ENCODE measurements at places on chromosomes 13 and 19.

DNA sequence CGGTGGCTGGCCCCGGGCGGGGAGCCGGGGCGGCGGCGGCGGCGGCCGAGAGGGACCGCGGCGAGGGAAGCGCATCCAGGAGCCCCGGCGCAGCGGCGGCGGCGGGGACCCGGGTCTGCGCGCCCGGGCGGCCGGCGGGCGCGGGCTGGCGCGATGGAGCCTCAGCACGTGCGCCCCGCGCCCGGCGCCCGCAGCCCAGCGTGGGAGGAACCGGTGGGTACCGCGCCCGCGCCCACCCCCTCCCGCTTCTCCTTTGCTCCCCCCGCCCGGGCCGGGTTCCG is 7.8 kb upstream of the DGKH start:
- DNase-seq, result no peak

- DNase-seq, result no peak
Measured at GRCh38 chr13:60230593-60230992, 66.9 kb upstream of the DIAPH3 start.

GRCh38 chr13:87147076-87147475 is 524.1 kb upstream of the SLITRK5 start:
- DNase-seq, result no peak

GRCh38 chr13:22092791-22093560 is 422.1 kb downstream of the FGF9 start:
- DNase-seq, result no peak

DNA sequence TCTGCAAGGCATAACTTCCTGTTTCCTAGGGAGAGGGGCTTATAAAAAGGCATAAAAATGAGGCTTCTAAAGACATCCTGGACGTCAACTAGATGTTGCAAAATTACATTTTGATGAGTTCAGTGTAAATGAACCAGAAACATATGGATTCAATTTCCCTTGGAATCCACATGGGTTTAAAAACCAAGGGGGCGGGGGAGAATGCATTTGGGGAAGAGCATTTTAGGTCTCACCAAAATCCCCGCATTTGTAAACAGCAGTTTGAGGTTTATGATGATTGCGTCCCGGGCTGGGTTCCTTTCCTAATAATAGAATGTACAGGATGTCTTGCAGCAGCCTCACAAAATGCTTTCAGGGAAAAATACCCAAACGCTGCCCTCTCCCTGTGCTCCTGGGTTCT is 407.8 kb downstream of the ZNF536 start:
- DNase-seq, result no peak

- DNase-seq, result no peak
Measured at GRCh38 chr19:32238076-32238475, 107.3 kb upstream of the ZNF507 start.

DNA sequence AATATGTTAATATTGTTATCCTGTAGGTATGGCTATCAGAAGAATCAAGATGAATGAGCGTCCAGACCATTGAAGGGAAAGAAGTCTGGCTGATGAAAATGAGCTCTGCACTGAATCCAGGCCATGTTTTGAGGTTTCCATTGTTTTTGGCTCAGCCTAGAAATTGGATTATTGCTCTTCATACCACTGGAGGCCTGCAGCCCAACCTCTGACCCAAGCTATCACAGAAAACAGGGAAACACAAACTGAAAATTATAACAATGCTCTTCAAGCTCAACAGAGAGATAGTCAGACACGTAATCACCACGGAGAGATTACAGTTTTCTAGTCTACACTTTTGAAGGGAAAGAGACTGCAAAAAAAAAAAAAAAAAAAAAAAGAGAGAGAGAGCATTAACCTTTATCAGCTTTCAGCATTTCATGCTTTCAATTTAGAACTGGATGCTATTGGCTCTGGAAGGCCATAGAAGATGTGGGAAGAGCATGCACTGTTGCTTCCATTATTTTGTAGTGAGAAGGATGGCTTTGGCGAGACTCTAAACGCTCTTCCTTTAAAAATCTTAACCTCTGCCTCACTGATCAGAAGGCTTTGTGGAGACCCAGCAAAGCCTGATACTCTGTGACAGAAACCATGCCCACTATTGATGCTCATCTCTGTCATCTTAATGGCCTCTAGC is 10.8 kb downstream of the EDNRB start:
- no peak for DNase-seq

GRCh38 chr13:26599860-26600259 is 42.4 kb downstream of the WASF3 start:
- DNase-seq, result no peak

DNA sequence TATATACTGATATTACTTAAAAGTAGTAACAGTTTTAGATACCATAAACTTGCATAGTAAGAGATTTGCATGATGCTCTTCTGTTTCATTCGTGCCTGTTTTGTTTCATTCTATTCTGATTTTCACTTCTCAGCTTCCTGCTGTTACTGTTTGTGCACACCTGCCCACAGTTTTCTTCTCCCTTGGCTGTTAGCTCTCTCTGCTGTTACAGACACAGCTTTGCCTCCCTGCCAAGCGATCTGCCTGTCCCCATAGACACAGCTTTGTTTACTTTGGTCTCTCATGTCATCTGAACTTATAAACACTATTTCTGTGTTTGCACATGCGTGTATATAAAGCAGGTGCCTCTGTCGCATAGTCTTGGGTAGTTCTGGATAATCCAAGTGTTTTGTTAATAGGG is 21.4 kb upstream of the UPF3A start:
- DNase-seq, result no peak

GRCh38 chr19:14149509-14149994 is 13.2 kb upstream of the ASF1B start:
- DNase-seq, result peak; percentile 18

- DNase-seq, result peak; percentile 73
Measured at GRCh38 chr13:112587764-112588489, at the start of gene TUBGCP3. Gene TUBGCP3 (minus strand): TSS chr13:112588153. CDS start chr13:112587980, 173 bp downstream.

DNA sequence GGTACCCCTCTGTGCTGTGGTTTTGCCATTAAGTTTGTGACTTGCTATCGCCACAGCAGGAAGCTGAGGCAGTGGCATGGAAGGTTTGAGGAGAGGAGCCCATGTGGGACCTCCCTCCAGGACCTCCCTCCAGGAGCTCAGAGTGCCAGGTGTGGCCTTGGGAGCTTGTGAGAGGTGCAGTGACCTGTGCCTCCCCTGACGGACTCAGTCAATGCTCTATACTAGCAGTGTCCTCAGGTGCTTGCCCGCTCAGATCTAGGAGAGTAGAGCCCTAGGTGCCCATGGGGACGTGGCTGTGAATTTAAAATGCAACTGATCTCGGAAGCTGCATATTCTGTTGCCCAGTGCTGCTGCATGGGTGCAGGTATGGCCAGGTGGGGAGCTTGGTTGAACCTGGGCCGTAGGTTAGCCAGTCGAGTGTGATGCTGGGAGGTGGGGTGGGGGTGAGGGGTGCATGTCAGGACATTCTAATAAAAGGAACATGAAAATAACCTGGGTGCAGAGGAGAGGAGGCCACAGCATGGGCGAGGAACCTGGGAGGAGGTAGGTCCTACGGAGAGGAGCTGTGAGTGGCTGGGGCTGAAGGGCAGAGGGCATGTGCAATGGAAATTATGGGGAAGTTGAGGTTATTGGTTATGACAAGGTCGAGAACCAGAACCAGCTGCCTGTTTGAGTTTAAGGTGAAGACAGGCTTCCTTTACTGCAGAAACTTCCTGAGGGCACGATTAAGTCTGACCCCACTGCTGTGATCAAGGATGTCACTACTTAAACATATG is 41.6 kb downstream of the TEX29 start:
- no peak for DNase-seq

DNA sequence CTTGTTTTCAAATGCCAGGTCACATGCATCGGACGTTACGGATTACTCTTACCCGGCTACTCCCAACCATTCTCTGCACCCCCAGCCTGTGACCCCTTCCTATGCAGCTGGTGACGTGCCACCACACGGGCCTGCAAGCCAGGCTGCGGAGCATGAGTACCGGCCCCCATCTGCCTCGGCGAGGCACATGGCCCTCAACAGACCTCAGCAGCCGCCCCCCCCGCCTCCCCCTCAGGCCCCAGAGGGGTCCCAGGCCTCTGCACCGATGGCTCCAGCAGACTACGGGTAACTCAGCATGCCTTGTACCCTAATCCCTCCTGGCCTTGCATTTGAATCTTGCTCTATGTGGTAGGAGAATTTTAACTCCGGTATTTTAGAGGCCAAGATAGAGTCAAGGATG is 79.5 kb downstream of the GPR12 start:
- DNase-seq, result no peak

DNA sequence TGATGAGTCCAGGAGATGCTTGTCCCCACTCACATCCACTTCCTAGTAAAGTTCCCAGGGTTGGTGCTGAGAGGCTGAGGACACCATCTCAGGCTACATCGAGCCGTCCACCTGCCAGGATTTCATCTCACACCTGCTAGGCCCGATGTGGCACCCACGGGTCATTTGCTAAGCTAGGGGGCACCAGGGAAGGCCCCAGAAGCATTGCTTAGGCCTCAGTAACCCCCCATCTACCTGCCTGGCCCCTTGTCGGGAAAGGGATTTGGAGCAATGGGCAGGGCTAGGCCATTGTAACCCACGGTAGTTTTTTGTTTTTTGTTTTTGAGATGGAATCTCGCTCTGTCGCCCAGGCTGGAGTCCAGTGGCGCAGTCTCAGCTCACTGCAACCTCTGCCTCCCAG is 51.8 kb downstream of the F2RL3 start:
- no peak for DNase-seq

DNA sequence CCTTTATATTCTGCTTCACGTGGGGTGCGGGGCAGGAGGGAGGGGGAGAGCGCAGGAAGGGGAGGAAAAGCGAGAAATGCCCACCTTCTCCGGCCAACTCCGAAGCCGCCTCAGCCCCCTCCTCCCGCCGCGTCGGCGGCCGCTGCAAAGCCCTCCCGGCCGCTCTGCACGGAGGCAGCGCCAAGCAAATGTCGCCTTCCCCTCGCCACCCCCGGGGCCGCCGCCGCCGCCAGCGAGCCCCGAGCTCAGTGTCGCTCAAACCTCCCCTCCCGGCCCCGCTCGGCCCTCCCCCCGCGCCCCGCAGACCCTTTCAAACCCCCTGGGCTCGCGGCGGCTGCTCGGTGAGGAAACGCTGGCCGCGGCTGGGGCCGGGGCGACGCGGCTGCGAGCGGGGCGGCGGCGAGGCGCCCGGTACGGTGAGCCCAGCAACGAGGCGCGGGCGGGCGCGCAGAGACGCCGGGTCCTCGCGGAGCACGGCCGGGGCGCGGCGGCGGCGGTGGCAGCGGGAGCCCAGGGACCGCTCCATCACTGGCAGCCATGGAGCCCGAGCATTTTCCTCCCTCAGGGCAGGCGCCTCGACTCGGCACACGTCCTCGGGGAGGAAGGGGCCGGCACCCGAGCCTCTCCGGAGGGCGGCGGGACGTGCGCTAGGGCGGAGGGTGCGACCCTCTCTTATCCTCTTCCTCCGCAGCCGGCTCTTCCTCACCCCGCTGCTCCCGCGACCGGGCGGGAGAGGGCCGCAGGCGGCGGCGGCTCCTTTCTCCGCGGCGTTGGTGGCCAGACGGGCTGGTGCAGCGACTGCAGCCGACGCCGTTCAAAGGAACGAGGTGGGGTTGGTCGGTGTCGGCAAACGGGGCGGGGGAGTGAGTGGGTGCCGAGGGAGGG is 463 bp upstream of the TSC22D1 start:
- peak; percentile 13 for DNase-seq

GRCh38 chr13:40169476-40169875 is 497.0 kb downstream of the FOXO1 start:
- no peak for DNase-seq

DNA sequence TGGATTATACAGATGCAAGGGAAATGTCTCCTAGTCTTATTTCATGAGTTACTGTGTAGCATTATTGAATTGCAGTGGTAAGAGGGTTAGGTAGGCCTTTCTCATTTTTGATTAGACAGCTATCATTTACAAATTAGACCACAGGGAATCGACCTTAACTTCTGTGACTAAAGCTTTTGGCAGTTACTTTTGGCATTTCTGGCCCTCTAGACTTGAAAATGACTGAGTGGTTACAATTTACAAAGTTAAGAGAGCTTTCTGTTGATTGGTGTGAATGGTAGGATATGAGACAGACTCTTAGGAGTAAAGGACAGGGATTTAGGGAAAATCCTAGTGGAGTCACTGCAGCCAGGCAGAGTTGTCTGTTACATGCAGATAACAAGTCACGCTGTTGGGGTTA is 86.1 kb downstream of the GGACT start:
- no peak for DNase-seq

- no peak for DNase-seq
Measured at GRCh38 chr13:80668452-80668851, 327.5 kb upstream of the SPRY2 start.

DNA sequence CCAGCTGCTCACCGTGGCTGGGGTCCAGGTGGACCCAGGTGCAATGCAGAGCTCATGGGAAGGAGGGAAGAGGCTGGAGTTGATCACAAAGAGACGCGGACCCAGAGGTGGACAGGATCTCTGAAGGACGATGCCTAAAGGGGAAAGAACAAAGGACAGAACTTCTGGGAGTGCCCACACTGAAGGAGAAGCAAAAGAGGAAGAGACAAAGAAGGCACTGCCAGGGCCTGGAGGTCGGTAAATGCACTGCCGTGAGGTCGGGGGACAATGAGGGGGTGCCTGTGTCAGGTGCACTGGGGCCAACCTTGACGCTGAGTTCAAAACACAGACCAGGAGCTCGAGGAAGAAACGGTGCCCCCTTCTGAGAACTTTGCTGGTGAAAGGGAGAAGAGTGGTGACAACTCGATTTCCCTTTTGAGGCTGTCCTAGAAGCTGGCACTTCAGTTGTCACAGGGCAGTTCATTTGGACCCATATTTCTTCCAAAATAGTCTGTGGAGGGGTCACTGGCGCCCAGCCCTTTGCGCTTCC is 55.6 kb downstream of the GJA3 start:
- no peak for DNase-seq

DNA sequence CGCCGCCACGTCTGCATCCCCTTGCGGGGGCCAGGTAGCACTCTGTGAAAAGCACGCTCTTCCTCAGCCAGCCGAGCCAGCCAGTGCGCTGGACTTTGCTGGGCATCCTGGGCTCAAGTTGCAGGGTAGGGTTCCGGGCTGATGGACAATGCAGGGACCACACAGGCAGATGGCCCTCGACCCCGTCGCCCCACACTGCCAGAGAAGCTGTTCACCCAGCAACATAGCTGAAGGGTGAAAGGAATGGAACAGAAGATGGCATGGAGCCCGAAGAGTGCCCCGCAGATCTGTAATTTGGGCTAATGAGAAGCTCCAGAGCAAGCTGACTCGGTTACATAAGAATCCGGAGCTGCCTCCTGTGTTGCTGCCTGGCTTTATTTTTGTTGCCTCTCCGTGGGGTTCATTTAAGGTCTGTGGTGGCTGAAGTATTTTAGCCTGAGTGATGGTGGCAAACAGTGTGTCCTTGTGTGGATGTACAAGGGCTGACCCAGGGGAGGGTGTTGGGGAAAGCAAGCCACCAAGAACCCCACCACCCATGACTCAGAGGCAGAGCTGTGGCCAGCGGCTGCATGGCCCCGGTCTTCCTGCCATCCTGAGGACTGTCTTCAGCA is 105.8 kb downstream of the SOX1 start:
- DNase-seq, result no peak

DNA sequence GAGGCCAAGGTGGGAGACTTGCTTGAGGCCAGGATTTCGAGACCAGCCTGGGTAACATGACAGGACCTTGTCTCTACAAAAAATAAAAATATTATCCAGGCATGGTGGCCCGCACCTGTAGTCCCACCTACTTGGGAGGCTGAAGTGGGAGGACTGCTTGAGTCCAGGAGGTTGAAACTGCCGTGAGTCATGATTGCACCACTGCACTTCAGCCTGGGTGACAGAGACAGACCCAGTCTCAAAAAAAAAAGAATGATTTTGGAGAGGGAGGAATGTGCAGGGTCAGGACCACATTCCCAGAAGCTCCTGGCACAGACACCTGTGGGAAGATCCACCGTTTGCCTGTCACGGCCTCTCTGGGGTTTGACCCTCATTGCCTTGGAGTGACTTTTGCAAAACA is 9.3 kb upstream of the BAX start:
- DNase-seq, result no peak

Measured in stimulated activated CD4-positive, alpha-beta T cell treated with anti-CD3 and anti-CD28 coated beads, Interleukin-12 subunit alpha, Interleukin-12 subunit beta, amount 100 ng/mL, for 24 hours (primary cell).